Ovary (tissue), 10 donors: ENCODE measurements at places on chromosomes 3 and 15. TPM values are rescaled to one million over a fixed set of nuclear protein-coding genes. Genes with fewer than 3 reads are reported as not detected.

Gene ARL14
- not detected for total RNA-seq

DNA sequence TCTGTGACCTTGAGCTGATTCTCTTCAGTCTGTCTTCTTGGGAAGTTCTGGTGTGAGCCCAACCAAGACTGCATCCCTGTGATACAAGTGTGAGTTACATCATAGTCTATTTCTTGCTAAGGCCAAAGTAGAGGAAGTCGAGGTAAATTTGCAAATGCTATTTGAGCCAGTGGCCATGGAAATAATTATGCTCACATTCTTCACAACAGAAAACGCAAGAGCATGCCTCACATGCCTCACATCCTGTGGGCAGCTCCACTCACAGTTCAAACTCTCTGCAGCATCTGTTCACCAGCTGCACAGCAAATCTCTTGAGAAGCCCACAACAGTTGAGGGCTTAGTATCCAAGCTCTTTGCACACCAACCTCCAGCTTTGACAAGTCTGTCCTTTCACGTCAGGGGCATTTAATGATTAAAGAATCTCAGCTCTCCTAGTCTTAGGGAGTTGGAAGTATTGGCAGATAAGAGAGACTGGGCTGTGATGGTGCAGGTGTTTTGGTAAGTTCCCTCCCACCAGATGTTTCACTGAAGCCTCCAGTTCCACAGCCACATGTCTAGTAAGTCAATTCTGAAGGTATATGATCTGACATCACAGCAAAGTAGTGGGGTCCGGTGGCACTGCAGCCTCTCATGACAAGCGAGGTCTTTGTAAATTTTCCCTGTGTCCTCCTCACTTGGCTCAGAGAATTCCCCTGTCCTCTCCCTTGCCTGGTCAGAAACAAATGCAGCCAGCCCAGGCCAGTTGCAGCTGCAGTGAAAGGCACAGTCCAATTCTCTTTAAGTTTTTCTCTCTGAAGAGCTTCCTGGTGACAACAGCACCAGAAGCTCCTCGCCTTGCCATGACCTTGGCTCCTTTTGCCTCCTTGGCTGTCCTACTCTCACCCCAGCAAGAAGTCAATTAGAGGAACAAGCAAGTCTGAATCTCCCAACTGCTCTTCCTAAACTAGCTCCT lies 166.1 kb downstream of the SSR3 start:
- no peak overlapping the region for H3K27ac ChIP-seq
- H3K27me3 ChIP-seq = no peaks in the 10 kb centered on the region
- no peak for DNase-seq
- no peaks in the 10 kb centered on the region for H3K4me1 ChIP-seq

DNA sequence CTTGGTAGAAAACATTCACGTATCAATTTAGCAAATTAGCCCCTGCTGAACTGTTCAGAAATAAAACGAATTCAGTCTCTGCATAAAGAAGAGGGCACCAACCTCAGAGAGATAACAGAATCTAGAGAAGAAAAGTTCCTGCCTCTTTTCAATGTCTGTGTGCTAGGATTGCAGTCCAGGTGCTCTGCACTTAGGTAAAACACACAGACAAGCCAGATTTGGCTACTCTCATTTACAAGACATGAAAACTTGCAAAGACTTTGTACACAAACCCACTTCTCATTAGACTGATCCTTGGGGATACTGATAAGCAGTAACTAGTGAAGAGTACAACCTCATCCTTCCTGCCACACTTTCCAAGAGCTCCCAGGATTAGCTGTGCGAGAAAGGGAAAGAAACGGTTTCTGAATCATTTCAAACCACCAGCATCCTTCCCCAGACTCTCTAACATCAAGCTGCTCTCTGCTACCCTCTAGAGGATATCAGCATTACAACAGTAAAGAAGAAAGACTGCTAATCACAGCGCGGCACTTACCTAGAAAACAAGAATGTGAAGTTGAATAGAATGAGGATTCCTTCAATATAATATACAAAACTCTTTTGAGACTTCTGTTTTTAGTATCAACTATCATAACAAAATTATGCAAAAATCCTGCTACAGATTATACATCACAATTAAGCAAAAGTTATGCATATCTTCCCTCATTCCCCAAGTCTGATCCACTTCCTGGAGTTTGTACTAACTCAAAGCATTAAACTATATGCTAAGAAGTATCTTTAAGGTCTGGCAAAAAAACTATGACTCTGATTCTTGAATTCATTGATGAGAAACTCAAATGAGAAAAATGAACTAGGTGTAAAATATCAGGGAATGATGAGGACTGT lies 306.4 kb downstream of the MAGI1 start:
- no peak for DNase-seq
- H3K4me3 ChIP-seq = no peak overlapping the region
- H3K27me3 ChIP-seq = no peaks in the 10 kb centered on the region
- no peaks in the 10 kb centered on the region for H3K4me1 ChIP-seq
- no peak overlapping the region for H3K27ac ChIP-seq

Gene ANKUB1
- total RNA-seq = 0.48 TPM

Gene LRRC31
- total RNA-seq = not detected

Gene LTK
- 0.30 TPM for total RNA-seq

DNA sequence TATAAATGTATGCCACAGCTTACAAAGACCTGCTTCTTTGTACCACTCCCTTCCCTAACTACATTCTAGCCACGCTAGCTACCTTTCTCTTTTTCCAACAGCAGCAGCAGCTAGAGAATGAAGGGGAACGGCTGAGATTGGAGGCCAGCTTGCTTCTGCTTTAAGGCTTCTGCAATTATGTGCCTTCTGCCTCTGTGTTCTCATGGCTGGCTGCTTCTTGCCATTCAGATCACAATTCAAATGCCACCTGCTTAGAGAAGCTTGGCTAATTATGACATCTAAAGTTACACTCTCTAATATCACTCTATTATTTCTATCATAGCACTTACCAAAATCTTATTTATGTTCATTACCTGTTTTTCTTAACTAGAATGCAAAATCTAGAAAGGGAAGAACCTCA lies 95.2 kb downstream of the RYK start:
- H3K36me3 ChIP-seq = no peaks in the 10 kb centered on the region
- no peak for DNase-seq
- H3K27ac ChIP-seq = no peak overlapping the region
- no peaks in the 10 kb centered on the region for H3K27me3 ChIP-seq
- H3K4me1 ChIP-seq = no peaks in the 10 kb centered on the region

Gene ANKRD63
- not detected for total RNA-seq

DNA sequence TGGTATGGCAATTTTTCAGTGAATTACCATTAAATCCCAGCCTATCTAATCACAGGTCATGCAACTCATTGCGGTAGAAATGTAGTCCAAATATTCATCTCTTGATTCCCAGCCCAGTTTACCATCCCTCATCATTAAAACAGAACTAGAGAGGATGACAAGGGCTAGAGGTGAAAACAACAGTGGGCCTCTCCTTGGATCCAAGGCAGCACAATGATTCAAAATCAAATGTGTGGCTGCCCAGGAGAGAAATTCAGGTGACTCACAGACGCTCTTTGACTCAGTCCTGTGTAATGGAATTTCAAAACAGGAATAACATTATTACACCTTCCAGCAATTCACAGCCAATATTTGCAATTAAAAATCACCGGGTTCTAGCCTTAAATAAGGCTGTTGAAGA lies 246.5 kb downstream of the TBL1XR1 start:
- peaks cover 8% of the 10 kb centered on the region for H3K4me1 ChIP-seq
- no peaks in the 10 kb centered on the region for H3K27me3 ChIP-seq

- no peak overlapping the region for H3K27ac ChIP-seq
- no peak overlapping the region for H3K4me3 ChIP-seq
- no peaks in the 10 kb centered on the region for H3K36me3 ChIP-seq
- DNase-seq = no peak
Measured at GRCh38 chr3:112857526-112857925, 10.9 kb upstream of the CD200R1L start.

DNA sequence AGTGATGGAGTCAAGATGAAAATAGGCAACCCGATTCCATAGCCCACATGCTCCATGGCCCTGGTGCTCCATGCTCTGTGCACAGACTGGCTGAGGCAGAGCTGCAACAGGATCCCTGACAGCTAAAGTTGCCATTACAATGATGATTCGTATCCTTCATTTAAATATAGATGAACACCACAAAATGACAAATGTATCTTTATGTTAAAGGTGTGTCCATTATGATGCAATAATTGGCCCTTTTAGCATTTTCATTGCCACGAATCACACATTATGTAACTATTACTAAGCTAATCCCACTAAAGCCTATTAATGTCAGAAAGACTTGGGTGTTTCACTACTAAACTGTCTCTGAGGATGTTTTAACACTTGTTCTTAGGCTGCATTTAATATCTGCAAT lies 270.2 kb upstream of the THBS1 start:
- H3K27me3 ChIP-seq = no peaks in the 10 kb centered on the region
- H3K36me3 ChIP-seq = no peaks in the 10 kb centered on the region
- no peak overlapping the region for H3K4me3 ChIP-seq
- H3K4me1 ChIP-seq = no peaks in the 10 kb centered on the region

DNA sequence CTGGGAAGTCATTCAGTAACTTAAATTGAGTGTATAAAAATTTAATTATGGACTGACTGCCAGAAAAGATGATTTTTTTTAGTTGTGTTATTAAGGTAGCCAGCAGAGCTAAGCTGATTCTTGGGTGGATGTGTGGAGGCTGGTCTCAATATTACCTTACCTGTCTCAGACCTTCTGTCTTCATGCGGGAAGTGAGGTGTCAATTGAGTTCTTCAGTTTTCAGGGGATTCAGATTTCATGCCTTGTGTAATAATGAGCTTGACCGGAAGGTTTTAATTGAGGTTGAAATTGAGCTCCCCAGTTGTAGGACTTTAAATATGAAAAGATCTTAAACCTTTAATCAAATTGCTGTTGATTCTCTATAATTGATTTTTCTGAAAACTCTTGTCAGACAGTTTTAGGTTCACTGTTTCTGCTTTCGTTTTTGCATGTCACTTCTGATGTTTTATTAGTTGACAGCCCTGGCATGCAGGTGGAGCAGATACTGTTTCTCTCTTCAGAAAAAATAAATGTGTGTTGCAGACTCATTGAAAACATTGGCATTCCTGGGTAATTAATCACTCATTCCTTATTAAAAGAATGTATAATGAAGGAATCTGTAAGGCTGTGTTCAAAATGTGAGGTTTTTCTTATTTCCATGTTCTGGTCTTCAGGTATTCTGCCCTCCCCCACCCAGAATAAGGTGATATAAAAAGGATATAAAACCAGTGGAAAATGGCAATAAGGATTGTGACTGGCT lies 54.5 kb downstream of the PSMD6 start:
- no peak overlapping the region for H3K27ac ChIP-seq
- DNase-seq = no peak
- peak overlapping the region; percentile 2 for H3K4me3 ChIP-seq
- no peaks in the 10 kb centered on the region for H3K36me3 ChIP-seq
- no peaks in the 10 kb centered on the region for H3K27me3 ChIP-seq
- peaks cover 9% of the 10 kb centered on the region for H3K4me1 ChIP-seq

GRCh38 chr15:66240240-66240794 lies 13.2 kb downstream of the MEGF11 start:
- no peak for DNase-seq
- no peaks in the 10 kb centered on the region for H3K4me1 ChIP-seq
- H3K4me3 ChIP-seq = no peak overlapping the region
- H3K27ac ChIP-seq = no peak overlapping the region

- DNase-seq = no peak
- H3K4me1 ChIP-seq = no peaks in the 10 kb centered on the region
- H3K4me3 ChIP-seq = no peak overlapping the region
- H3K36me3 ChIP-seq = no peaks in the 10 kb centered on the region
- H3K27me3 ChIP-seq = no peaks in the 10 kb centered on the region
Measured at GRCh38 chr3:190217081-190217480, 96.4 kb upstream of the P3H2 start.

DNA sequence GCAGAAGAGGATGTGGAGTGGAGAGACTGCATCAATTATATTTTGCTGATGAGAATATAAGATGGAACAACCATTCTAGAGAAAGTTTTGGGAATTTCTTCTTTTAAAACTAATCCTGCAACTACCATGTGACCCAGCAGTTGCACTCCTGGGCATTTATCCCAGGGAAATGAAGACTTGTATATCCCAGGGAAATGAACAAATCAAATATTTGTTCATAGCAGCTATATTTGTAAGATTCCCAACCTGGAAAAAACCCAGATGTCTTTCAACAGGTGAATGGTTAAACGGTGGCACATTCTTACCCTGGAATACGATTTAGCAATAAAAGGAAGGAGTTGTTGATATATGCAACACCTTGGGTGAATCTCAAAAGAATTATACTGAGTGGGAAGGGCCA lies 385.3 kb upstream of the TPRG1 start:
- H3K36me3 ChIP-seq = no peaks in the 10 kb centered on the region
- no peak overlapping the region for H3K27ac ChIP-seq
- no peak for DNase-seq
- no peak overlapping the region for H3K4me3 ChIP-seq

- H3K4me3 ChIP-seq = peak within 1 kb of the TSS; percentile 21
- no peaks in the 10 kb centered on the region for H3K36me3 ChIP-seq
- peaks cover 5% of the 10 kb centered on the region for H3K4me1 ChIP-seq
Measured at GRCh38 chr15:64151727-64152506, at the start of gene SNX22. SNX22 (plus strand) TSS chr15:64151731; CDS start chr15:64151776, 45 bp downstream.

DNA sequence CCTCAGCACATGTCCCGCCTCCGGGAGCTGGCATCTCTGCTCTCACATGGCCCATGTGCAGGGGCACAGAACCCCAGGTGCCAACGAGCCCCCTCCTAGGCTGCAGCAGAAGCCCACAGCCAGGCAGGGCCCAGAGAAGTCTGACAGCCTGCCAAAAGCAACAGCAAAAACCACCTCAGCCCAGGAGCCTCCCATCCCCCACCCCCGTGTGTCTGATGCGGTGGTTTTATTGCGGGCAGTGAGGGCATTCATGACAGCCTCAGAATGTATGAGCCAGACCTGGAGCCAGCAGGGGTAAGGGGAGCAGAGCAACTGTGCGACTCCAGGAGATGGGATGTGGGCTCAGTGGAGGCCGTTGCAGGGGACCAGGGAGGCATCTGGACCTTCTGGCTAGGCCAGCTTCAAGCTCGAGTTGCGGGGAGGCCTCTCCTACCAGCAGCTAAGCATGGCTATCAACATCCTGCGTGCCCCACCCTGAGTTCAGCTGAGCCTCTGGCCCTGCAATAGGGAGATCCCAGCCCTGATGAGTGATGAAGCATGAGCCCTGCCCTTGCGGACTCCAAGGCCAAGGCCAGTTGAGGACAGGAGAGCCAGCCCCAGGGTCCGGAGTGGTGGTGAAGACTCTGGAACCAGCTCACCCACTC lies 52.5 kb downstream of the CYP11A1 start:
- peaks cover 16% of the 10 kb centered on the region for H3K4me1 ChIP-seq
- H3K36me3 ChIP-seq = no peaks in the 10 kb centered on the region
- no peaks in the 10 kb centered on the region for H3K27me3 ChIP-seq
- DNase-seq = no peak
- H3K27ac ChIP-seq = no peak overlapping the region

DNA sequence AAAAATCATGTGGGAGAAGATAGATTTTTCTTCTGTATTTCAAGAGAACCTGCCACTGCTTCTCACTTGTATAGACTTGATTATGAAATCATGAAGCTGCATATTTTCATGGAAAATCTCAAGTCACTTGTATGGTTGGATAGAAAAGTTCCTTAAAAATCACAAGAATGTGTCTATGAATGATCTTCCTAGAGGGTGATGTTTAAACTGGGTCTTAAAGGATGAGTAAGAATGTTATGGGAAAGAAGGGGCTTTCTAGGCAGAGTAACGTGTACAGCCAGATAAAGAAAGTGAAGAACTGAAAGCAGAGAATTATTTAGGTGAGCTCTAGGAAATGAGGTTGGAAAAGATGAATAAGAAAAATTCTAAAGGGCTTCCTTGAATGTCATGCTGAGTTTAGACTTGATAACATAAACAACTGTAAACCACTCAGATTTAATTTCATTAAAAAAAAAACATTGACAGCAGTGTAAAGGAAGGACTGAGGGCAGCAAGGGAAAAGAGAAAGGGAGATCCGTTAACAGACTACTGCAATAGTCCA lies 5.0 kb downstream of the CD47 start:
- H3K27me3 ChIP-seq = no peaks in the 10 kb centered on the region
- H3K27ac ChIP-seq = no peak overlapping the region
- H3K4me3 ChIP-seq = no peak overlapping the region
- H3K4me1 ChIP-seq = no peaks in the 10 kb centered on the region
